Daoy (cell line): ENCODE measurements at places on chromosomes 16 and 17. TPM values are rescaled to one million over a fixed set of nuclear protein-coding genes. Genes with fewer than 3 reads are reported as not detected.
A peak's percentile ranks its signal among the peaks of the same experiment; 100 is the strongest.

DNA sequence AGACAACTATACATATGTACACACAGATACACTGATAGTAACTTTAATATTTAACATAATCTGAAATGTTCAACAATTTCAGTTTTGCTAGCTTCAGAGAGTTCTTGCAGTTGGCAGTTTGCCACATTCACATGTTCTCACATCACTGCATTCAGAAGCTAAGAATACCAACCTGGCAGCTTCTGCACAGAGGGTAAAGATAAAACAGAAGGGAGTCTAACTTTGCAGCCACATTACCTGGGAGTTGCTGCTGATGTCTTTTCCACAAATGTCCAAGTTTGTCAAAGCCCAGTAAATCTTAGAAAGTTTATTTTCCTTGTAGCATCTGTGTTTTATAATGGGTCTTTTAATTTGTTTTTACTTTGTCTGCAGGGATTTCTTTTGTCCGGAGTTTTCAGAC, 332.0 kb downstream of the BCAS3 start:
- peak; percentile 1 for DNase-seq

GRCh38 chr17:1630662-1631061, 2.0 kb upstream of the SLC43A2 start:
- DNase-seq = peak; percentile 56

- peak; percentile 82 for DNase-seq
Observed at GRCh38 chr16:74740795-74741304, 33.8 kb downstream of the FA2H start.

- DNase-seq = peak; percentile 73
Observed at GRCh38 chr17:76681222-76682137, 29.3 kb downstream of the MXRA7 start.

- no peak for DNase-seq
Observed at GRCh38 chr16:50500171-50500874, 47.9 kb upstream of the NKD1 start.

- no peak for DNase-seq
Observed at GRCh38 chr16:4966736-4967453, 8.8 kb downstream of the SEC14L5 start.

GRCh38 chr17:77099997-77100396, 40.8 kb upstream of the SEC14L1 start:
- no peak for DNase-seq

- no peak for DNase-seq
Observed at GRCh38 chr17:38903404-38903803, 22.0 kb upstream of the LASP1NB start.

DNA sequence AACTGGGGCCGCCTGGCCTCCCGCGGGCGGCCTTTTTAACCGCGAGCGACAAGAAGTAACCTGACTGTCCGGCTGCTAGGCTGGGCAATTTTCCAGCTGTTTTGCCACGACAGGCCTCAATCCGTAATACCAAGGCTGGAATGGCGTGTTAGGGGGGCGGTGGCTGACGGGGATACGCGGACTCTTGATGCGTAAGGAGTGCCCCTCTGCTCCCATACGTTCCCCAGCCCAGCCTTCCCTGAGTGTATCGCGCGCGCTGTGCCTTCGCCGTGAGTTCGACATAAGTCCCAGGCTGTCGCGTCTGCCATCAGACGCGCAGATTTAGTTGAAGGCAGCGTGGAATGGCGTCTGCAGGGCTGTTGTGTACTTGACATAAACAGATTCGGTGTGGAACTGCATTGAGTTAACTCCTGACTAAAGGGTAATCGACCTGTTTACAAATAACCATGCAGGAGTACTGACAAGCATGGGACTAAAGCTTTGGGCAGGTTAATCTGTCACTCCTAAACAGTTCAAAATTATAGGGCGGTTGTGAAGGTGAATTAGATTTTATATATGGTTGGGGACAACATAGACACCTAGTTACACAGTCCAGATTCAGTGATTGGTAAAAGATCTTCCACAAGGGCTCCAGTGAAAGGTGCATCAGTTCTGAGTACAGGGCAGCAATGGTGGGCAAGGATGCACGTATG, 16.6 kb upstream of the ERN1 start:
- peak; percentile 56 for DNase-seq

- DNase-seq = no peak
Observed at GRCh38 chr16:15556130-15556529, 86.8 kb downstream of the MARF1 start.

GRCh38 chr17:4261452-4261851, 2.3 kb downstream of the ANKFY1 start:
- no peak for DNase-seq

- peak; percentile 81 for DNase-seq
Observed at GRCh38 chr17:17685775-17686291, 4.6 kb downstream of the RAI1 start.

The ASB16 gene
- not detected in 2 replicates for total RNA-seq

The SEPTIN1 gene
- not detected in 2 replicates for total RNA-seq

The MYCBPAP gene
- 1.5 TPM in 1 of 2 replicates, not detected in the other for total RNA-seq

The SLFN12L gene
- 0.91 and 1.1 TPM in 2 replicates for total RNA-seq

The CYB5D1 gene
- 5.5 and 6.7 TPM in 2 replicates for total RNA-seq
